ENCODE measurements at places on chromosomes 6 and 20.

DNA sequence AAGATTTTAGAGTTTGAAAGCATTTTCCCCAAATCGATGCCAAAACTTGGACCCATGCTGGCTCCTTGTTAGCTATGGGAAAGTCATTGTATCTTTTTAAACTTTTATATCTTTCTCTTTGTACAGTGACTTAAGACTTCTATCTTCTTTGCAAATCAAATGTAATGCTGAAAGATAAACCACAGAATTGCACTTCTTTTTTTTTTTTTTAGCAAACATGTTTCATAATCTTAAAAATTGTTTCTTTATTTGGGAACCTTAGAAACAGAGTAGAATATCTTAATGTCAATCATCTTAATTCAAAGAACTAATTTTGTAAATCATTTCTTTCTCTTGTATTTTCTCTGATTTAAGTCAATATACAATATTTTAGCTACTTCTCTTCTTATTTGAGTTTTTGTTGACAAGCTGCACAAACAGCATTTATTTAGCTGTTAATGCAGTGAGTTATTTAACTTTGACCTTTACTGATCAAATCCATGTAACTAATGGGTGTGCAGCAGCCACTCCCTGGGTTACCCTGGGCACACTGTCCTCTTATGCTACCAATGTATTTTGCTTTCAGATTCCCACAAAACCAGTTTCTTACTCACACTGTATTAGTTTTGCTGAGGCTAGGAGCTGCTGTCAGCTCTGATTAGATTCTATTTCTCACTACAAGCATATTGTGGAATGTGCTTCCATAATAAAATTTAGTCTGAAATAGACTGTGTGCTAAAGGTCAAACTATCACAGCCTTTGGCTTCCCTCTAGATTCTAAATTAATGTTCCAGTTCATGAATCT, 279.6 kb downstream of the ADGB start:
- no peak for DNase-seq

DNA sequence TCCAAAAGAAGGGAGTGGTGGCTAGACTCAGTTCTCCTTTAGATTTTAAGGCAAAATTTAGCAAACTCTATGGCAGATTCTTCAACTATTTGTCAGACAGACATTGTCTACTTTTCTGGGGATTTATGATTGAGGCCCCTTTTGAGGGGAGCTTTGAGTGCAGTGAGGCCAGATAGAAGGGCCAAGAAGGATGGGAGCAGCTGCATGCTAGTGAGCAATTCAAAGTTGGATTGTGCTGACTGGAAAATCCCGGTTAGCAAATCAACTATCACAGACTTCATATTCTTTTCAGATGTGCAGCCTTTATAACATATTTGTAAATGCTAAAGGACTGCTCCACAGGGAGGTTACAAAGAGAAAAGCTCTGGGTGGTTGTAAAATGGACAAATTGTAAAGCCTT, 35.0 kb upstream of the ESR1 start:
- no peak for DNase-seq

DNA sequence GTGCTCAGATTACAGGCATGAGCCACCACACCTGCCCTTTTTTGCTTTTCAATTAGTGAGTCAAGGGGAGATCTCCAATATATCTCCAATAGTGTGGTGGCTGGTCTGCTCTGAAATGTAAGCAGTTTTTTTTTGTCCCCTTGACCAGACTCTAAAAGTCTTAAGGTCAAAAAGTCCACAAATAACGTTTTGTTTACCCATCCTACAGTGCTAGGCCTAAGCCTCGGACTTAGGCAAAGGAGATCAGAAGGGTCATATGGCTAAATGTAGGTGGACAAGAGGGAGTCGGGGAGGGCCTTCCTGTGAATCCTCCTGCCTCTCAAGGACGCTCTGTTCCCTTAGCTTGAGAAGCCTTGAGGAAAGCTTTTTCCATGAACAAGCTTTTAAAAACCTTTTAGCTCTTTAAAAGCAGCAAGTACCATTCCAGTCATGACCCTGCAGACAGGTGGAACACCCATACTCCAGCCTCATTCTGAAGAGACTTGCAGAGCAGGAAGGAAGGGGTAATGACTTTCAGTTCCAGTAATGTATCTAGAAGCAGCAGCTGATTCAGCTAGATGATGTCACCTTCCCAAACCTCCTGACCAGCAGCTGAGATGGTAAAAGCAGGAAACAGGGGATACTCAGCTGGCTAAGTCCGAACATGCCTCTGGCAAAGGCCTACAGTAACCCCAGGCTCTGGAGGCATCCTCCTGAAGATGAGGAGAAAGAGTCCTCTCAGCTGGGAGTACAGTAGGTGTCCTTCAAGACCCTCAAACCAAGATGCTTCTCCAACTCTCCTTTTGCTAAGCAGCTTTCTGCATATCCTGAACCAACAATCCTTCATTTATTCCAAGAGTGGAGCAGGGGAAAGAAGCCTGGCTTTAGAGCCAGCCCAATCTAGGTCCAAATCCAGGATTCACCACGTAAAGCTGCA, 23.6 kb downstream of the BCL2L1 start:
- DNase-seq = peak; percentile 97

DNA sequence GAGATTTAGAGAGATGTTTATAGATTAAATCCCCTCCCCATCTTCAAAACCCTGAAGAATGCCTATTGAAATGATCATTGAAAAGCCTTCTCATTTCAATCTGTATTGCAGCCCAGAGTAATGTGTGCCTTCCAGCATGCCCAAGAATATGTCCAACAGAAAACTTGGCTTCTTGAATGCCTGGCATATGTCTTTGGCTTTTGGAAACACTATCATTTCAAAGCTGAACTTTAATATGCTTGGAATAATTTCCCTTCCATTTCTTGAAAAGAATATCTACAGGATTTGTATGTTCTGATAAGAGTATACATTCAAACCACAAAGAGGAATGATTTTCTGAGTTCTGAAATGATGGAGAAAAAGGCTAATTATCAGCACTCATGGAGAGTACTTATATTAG, 11.9 kb upstream of the PBOV1 start:
- no peak for DNase-seq

GRCh38 chr20:4100679-4101078, 85.3 kb upstream of the RNF24 start:
- no peak for DNase-seq

- DNase-seq = peak; percentile 19
Observed at GRCh38 chr20:57618091-57618763, 2.0 kb downstream of the ZBP1 start.

DNA sequence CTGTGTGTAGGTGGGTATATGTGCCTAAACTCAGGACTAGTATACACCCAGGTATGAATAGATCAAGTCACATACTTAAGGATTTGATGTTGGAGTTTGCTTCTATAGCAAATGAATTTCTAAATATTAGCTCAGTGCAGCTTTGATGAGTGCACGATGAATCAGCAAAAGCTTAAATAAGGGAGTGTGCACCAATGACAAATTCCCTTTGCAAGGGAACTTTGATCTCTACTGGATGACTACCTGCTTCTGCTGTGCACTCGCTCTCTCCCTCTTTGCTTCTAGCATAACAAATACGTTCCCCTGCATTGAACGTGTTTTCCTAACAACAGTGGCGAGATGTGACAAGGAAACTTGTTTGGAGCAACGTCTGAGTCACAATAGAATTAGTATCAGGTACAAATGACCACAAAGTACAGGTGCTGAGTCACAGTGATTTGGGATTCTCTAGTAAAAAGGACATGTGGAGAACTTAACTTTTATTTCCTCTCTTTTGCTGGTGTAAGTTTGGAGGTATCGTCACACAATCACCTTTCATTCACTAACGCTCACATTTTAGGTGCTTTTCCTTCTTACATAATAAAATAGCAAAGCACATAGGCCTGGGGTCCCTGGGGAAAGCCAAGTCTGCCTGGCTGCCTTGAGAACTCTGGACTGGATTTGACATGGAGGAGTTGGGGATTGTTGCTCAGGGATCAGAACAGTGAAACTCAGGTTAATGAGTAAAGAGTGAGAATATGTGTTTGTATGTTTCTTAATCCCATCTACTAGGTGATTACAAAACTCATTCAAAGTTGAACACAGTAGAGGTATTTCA, 49.7 kb downstream of the KLHL31 start:
- DNase-seq = peak; percentile 60

- peak; percentile 31 for DNase-seq
Observed at GRCh38 chr20:36092398-36093024, 62.0 kb upstream of the EPB41L1 start.

- no peak for DNase-seq
Observed at GRCh38 chr6:48272518-48272917, 161.5 kb upstream of the PTCHD4 start.

DNA sequence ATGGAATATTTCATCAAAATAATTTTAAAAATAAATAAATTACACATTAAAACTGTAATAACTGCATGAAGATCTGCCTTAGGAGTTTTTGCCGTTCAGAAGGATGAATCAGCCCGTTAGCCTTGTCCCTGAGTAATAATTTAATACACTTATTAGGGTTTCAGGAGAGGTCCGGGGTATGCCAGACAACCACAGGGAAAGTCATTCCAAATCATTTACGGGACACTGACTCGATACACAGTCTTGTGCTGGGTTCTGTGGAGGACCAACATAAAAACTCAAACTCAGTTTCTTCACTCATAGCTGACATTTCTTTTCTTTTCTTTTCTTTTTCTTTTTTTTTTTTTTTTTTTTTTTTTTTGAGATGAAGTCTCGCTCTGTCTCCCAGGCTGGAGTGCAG, 735 bp upstream of the LY6G6F start:
- DNase-seq = peak; percentile 28

GRCh38 chr6:68077661-68078060, 557.4 kb upstream of the ADGRB3 start:
- DNase-seq = no peak

GRCh38 chr6:64123761-64124633, 488.4 kb downstream of the PHF3 start:
- DNase-seq = no peak

DNA sequence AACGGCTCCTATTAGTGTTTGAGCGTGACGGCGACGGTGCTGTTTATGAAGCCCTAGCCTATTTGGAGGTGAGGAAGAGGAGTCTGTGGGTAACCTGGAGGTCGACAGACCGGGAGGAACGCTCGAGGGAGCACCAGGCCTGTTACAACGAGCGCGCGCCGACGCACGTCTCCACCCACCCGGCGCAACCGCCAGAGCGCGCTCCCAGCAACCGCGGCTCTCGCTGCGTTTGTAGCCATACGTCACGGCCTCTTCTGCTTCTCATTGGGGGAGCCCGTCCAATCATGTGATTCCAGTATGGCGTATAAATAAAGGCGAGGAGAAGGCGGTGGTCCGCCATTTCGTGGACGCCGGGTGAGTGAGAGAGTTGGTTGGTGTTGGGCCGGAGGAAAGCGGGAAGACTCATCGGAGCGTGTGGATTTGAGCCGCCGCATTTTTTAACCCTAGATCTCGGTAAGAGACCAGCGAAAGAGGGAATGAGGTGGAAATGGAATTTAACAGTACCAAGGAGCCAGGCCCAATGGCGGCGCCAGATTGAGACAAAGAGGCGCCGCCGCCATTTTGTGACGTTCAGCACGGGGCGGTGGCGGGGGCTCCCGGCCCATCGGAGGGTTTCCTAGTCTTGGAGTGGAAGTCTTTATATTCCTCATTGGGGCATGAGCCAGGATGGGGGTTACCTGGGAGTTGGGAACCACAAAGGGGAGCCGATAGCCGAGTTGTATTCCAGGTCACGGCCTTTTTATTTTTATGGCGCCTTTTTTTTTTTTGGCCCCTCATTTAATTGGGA, at the start of gene SRSF3:
SRSF3 (plus strand) TSS at position 334 of the 787 bp plus-strand sequence. CDS start 2,401 bp downstream, outside the sequence.
- peak; percentile 98 for DNase-seq

- DNase-seq = peak; percentile 41
Observed at GRCh38 chr6:111113336-111114086, 26.2 kb downstream of the SLC16A10 start.

- DNase-seq = peak; percentile 72
Observed at GRCh38 chr20:23147964-23148730, 62.0 kb upstream of the CD93 start.

DNA sequence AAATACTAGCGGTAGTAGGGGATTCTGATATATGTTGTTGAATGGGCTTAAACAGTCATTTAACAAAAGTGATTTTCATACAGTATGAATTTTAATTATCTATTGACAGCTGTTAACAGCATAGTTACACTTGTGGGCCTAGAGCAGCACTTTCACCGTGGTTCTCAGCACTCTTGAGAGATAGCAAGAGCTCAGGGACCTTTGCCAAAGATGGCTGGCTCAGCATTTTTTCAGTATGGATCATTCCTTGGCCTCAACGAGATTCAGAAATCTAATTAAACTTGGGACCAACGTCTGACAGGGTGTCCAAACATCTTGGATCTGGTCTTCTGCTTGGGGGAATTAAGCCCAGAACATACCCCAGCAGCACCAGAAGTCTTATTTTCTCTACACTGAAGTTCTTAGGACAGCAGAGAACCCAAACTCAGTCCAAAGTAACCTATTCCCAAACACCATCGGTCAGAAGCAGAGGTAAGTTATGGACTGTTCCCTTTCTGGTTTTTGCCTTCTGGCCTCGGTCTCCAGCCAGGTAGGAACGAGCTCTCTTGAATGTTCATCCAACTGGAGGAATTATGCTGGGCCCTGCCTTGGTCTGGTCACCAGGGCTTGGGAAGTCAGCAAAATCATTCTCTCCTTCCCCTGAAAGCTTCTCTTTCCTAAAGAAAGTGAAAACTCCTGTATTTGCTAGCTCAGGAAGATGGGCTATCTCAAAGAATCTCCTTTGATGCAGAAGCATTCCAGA, 25.7 kb downstream of the PRPH2 start:
- peak; percentile 53 for DNase-seq

DNA sequence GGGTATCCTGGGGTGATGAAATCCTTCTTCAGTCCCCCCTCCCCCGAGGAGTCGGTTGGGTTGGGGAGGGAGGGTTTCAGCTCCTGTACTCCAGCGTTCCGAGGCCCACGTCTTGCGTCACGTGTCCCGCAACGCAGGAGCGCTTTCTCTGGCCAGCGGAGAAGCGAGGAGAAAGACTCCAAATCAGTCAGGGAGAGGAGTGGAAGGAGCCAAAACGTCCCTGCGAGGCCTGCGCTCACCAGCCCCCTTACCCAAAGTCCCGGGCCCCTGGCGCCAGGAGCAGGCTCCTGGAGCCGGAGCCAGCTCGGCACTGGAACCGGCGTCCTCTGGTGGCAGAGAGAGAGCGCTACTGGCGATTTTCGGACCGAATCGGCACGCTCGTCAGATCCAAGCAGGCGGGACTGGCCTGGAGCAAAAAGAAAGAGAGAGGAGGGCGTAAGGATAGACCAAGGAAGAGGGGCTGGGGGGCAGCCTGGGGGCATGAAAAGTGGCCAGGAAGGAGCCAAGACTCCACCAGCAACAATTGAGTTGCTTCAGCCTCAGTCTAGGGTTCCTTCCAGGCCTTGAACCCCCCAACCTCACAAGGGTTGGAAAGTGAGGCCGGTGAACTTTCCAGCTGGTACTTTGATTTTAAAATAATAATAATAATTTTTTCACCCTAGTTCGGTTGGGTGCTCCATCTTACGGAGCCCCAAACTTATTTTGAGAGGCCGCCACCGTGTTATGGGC, at the start of gene GNAS:
GNAS (plus strand) TSS at position 174 of the 729 bp plus-strand sequence.
- peak; percentile 62 for DNase-seq

DNA sequence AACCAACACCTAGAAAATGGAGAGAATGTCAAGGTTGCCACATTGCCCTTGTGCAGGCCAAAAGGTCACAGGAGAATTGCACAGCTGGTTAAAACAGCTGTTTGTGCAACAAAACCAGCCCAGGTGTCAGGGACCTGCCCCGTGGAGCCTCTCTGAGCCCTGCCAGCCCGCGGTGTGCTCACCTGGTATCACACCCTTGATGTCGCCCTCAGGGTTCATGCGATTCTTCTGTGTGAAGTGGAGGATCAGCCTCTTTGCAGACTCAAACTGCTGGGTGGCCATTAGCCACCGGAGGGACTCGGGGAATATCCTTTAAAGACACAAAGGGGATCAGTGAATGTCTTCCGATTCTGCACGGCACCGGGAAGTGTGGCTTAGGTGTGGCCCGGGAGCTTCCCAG, 39.2 kb downstream of the PSMG4 start:
- no peak for DNase-seq

GRCh38 chr6:1287103-1287591, 24.8 kb upstream of the FOXQ1 start:
- DNase-seq = peak; percentile 90
